ENCODE measurements at places on chromosomes 6 and 20.

DNA sequence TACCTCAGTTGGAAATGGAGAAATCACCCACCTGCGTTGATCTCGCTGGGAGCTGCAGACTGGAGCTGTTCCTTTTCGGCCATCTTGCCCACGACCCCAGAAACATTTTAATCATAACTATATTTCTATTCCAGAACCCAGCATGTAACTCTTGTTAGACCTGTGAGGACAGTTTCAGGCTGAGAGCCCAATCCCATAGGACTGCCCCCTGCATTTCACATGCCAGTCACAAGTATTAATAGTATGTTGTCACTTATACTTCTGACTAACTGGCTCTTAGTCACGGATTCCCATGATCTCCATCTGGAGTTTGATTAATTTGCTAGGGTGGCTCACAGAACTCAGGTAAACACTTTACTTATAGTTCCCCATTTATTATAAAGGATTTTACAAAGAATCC is 96.0 kb upstream of the PRND start:
- DNase-seq: no peak

DNA sequence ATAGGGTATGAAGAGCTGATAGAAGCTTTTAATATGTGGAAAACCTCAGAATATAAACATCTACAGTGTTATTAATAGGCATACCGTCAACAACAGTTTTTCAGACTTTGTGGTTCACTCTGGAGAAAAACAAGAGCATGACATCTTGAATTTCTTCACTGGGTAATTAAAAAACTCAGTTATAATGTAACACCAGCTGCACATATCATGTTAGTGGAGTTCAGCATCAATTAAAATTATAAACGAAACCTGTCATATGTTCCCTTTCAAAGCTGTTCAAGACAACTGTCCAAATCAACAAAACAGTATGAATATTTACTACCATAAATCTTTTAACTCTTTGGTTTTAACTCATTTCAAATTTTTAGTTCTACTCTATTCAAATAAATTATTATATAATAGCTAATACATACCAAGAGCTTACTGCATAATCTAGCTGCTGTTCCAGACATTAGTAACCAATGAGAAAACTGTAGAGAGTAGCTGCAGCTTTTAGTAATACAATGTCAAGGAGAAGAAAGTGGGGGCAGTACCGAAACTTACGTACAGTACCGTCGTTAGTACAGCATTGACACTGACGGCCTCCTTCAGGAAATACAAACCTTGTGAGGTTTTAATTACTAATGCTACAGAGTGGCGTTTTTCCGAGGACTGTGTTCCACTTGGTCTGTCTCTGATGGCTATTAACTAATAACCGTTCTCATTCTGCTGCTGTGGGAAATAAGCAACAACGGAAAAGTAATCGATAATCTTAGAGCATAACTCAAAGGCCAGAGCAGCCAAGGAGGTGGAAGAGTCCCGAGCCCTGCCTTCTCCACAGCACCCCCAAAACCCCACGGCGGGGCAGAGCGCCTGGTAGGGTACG is 532 bp upstream of the PM20D2 start:
- no peak for DNase-seq

GRCh38 chr6:167093922-167094432 is 28.9 kb upstream of the CCR6 start:
- no peak for DNase-seq

DNA sequence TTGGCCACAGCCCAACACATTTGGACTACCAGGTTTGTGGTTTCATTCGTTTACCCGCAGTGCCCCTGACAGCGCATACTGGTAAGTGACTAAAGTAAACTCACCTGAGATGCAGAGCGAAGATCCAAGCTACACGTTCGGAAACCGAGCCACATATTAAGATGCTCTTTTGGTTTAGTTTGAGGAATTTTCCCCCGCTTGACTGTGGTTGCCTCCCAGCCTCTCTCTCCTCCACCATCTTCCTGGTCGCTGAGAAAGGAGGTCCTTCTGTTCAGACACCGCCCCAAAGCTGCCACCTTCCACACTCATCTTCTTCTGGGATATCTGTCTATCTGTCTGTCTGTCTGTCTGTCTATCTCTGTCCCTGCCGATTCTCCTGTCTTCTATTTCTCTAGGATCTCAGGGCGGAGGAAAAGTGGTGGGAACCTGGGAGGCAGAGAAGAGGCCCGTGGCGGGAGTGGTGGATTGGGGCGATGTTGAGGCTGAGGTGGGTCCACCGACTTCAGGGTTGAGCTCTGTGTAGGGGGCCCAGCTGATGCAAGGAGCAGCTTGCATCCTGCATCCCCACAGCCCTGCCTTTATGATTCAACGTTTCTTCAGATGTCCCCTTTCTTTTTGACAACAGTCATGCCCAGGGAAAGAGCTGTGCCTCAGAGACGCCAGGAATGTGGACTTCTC is 196.9 kb upstream of the ZNF184 start:
- DNase-seq: no peak

GRCh38 chr20:51019656-51020592 is 3.0 kb downstream of the KCNG1 start:
- DNase-seq: no peak

- no peak for DNase-seq
Measured at GRCh38 chr6:145865175-145865574, 50.6 kb upstream of the FBXO30 start.

- DNase-seq: no peak
Measured at GRCh38 chr6:31002471-31002870, 7.8 kb upstream of the MUC22 start.

DNA sequence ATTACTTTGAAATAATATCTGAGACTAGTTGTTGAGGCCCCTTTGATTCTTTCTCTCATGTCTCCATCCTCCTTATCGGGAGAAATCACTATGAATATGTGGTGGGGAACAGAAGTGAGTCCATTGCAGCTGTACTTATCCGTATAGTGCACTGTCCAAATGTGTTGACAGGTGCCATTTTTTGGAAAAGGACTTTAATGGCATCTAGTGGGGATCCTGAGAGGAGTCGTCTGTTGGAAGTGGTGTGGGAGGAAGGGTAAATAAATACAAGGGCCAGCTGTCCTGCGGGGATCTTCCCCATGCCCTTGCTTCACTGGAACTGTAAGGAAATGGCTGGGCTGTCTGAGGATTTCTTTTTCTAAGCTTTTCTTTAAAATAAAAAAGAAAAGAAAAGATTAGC is 19.4 kb downstream of the TPX2 start:
- peak; percentile 5 for DNase-seq

GRCh38 chr6:94270091-94270948 is 851.0 kb upstream of the EPHA7 start:
- DNase-seq: no peak

DNA sequence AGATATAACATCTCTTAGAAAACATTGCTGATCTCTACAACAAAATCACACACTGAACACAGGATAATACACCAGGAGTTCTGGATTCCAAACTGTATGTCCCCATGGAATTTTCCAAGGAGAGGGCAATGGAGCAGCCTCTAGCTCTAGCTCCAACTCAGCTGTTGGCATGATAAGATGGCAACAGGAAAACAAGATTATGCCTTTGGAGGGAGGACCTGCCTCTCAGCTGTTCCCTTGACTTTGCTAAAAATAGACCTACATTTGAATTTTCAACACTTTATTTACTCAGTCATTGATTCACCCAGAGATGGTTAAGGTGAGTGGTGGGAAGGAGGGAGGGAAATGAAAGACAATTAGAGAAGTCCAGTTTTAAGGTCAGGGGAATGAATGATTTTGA is 246.7 kb downstream of the ALDH8A1 start:
- DNase-seq: no peak

DNA sequence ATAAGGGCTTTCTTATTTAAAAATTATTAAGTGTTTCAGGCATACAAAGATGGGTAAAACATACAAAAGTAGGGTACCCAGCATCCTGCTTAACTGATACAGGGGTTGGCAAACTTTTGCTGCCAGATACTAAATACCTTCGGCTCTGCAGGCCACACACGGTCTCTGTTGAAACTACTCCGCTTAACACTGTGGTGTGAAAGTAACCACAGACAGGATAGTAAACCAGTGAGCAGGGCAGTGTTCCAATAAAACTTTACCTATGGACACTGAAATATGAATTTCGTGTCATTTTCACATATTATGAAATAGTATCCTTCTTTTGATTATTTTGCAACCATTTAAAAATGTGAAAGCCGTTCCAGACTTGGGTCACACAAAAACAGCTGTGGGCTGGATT is 92.4 kb downstream of the EYA2 start:
- DNase-seq: no peak

- no peak for DNase-seq
Measured at GRCh38 chr6:27693766-27694546, 218.2 kb downstream of the OR2B2 start.

GRCh38 chr20:6502219-6502618 is 265.3 kb upstream of the BMP2 start:
- no peak for DNase-seq

- DNase-seq: peak; percentile 65
Measured at GRCh38 chr6:142885182-142885867, 59.7 kb downstream of the HIVEP2 start.

- DNase-seq: no peak
Measured at GRCh38 chr6:18380851-18381250, 6.3 kb upstream of the RNF144B start.

GRCh38 chr6:136347847-136348246 is 58.2 kb upstream of the BCLAF1 start:
- DNase-seq: no peak

GRCh38 chr20:31930779-31931178 is 21.1 kb downstream of the PDRG1 start:
- no peak for DNase-seq

- DNase-seq: no peak
Measured at GRCh38 chr20:31967830-31968249, at the start of gene XKR7. XKR7 (plus strand) TSS chr20:31968151; CDS start chr20:31968176, 25 bp downstream.
